Activated naive CD4-positive, alpha-beta T cell (primary cell): ENCODE measurements at places on chromosomes 7 and 10.

DNA sequence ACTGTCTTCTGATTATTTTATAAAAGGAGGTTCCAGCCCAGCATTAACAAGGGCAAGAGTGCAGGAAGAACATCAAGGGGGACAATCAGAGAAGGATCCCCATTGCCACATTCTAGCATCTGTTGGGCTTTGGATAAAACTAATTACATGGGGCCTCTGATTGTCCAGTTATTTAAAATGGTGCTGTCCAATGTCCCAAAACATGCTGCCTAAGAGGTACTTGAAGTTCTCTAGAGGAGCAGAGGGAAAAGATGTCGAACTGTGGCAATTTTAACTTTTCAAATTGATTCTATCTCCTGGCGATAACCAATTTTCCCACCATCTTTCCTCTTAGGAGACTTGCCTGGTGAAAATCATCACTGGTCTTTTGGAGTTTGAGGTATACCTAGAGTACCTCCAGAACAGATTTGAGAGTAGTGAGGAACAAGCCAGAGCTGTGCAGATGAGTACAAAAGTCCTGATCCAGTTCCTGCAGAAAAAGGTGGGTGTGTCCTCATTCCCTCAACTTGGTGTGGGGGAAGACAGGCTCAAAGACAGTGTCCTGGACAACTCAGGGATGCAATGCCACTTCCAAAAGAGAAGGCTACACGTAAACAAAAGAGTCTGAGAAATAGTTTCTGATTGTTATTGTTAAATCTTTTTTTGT, 2.3 kb downstream of the IL6 start:
- DNase-seq: no peak

- DNase-seq: no peak
Measured at GRCh38 chr7:4712281-4713182, 30.4 kb downstream of the FOXK1 start.

- no peak for DNase-seq
Measured at GRCh38 chr7:152521420-152522337, 85.9 kb upstream of the KMT2C start.

DNA sequence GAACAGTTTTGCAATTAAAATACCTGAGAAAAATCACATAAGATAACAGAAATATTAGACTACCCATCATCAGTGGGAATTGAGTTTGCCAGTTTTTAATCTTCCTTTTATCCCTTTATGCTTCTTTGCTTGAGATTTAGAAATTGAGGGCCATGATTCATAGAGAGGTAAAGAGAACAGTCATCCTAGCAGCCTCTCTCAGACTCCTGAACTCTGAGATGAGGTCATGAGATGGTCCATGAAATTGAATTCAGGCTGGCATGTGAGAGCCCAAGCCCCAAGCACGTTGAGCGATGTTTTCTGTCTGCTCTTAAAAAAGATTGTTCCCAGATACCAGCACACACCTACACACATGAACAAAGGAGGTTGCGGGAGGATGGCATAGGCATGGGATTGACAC, 91.1 kb downstream of the CREB5 start:
- no peak for DNase-seq

DNA sequence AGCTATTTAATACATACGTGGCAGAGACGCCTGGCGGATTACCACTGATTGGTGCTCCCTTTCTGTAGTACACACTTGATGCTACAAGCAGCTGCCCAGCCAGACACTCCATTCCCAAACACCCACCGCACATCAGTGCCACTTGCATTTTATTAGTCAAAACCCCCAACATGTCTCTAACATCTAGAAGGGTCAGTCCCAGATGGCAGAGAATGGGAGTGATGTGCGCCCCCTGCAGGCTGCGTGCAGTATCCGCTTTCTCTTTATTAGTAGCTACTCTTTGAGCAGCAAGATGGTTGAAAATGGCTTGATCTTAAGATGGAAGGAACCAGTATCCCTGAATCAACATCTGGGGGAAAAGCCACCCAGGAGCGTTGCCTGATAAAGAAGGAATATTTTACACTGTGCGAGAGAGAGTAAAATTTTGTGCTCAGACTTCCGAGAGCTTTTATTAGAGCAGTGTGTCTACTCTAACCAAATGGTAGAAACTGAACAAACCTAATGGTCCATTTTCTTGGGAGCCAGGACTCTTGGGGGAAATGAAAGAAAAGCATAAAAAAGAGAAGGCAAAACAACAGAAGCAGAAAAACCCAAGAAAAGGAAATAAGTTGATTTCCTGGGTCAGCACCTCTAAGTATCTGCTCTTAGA, 78.3 kb downstream of the ST8SIA6 start:
- no peak for DNase-seq

- no peak for DNase-seq
Measured at GRCh38 chr7:51249187-51249945, 67.2 kb downstream of the COBL start.

- DNase-seq: no peak
Measured at GRCh38 chr10:80529604-80530003, 8.1 kb upstream of the SH2D4B start.

- DNase-seq: no peak
Measured at GRCh38 chr7:152103066-152103465, 77.6 kb downstream of the GALNT11 start.

DNA sequence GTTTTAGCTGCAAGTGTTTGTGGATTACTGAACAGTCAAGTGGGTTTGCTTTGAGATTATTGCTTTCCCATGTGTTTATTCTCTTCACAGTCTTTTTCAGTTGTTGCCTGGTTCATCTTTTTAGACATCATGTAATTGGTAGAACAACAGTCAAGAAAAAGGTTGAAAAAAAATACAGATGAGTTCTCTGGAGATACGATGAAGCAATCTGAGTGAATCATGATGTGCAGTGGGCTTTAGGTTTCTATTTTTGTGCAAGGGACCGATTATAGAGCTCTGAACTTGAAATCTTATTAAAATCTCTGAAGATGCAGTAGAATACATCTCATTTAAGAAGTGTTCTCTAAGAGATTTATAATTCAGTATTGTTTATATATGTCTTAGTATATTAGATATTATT, 145.7 kb downstream of the SDK1 start:
- no peak for DNase-seq

GRCh38 chr7:37508118-37508517, 59.5 kb upstream of the ELMO1 start:
- DNase-seq: no peak

DNA sequence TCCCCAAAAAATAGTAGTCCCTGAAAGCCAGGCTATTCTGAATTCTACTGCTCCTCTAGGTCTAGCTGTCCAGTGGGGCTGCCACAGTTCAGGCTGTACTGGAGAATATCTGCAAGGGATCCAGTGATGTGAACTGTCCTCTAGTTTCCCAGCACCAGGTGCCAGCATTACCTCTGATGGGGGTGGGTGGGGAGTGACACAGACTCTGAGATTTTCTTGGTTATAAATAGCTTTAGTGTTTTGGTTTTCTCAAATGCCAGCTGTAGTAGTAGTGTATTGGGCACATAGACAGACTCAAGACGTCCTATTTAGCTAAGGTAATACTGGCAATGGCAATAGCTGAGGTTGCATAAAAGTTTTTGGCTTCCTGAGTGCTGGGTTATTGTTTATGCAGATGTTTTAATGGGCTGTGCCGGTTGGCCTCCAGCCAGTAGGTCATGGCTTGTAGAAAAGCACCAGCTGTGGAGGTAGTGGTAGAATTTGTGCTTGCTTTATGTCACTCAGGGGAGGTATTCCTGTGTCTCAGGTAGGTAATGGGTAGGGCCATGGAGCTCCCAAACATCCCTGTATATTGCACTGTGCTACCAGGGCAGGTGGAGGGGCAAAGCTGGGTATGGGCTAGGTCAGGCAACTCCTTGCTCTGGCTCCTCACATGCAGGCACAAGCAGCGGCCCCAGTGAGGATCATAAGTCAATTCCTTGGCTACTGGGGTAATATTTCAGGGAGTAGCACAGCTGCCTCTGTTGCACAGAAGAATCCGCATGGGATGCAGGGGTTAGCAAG, 338.7 kb upstream of the LRRTM3 start:
- no peak for DNase-seq

DNA sequence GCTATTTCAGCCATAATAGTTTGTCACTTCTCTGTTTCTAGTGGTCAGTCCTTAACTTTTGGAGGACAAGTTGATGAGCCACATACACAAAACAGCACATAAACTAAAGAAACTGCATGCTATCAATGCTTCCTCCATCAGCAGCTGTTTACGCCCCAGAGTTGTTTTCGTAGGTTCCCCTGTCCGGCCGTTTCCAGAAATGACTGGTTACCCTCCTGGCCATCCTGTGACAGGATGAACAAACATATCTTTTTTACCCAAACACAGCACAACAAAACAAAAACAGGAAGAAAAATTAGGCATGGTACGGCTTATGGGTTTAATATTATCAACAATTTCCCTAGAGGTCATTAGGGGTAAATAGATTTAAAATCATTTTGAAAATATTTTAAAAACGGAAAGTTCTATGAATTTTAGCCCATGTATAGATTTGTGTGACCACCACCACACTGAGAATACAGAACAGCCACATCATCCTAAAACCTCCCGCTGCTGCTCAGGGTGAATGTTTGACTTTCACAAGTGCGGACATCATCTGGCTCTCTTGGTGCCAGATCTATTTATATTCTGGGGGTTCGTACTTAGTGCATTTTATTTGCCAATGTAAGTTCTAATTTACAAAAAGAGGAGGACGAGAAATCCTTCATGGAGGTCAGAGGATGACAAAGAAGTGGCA, 74.8 kb downstream of the HIPK2 start:
- no peak for DNase-seq

DNA sequence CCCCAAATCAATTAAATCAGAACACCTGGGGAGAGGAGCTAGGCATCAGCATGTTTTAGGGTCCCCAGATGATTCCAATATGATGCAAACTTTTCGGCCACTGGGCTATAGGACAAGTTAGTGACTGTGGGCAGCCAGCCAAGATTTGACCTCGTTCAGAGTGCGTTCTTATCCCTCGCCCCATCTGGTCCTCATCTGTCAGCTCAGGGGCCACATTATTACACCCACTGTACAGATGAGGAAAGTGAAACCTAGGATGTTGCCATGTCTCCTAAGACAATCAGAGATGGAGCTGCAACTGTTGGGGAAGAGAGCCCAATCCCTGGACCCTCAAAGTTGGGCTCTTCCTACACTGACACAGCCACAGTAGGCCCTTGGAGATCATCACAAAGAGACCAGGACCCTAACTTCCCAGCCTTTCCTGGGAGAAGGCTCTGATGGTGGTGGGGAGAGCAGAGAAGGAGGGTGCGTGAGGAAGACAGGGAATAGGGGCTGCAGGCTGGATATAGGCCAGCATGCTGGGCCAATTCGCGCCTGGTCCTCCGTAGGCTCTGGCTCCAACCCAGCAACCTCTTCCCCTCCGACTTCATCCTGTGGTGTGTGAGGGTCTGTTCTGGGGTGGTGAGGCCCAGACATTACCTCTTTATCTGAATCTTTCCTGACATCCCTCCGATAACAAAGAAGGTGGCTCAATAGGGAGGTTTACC, 109.4 kb upstream of the ZMIZ1 start:
- DNase-seq: no peak
